ENCODE measurements at places on chromosomes 7 and 10.

DNA sequence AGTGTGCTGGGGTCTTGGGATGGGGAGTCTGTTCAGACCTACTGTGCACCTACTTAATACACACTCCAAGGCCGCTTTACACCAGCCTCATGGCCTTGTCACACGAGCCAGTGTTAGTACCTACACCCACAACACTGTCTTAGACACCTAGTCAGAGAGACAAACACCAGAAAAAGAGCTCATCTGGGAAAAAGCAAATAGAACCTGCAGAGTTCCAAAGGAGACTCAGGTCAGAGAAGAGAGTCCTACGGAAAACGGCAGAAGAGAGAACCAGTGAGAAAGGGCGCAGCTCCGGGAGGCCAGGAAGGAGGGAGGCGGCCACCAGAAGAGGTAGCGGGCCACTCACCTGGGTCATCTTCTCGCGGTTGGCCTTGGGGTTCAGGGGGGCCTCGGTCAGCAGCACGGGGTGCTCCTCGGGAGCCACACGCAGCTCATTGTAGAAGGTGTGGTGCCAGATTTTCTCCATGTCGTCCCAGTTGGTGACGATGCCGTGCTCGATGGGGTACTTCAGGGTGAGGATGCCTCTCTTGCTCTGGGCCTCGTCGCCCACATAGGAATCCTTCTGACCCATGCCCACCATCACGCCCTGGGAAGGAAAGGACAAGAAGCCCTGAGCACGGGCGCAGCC lies 105.3 kb upstream of the TNRC18 start:
- DNase-seq: no peak

GRCh38 chr10:108561649-108562048 lies 1361.7 kb downstream of the XPNPEP1 start:
- DNase-seq: no peak

- no peak for DNase-seq
Measured at GRCh38 chr7:135714534-135715009, 13.4 kb downstream of the SLC13A4 start.

DNA sequence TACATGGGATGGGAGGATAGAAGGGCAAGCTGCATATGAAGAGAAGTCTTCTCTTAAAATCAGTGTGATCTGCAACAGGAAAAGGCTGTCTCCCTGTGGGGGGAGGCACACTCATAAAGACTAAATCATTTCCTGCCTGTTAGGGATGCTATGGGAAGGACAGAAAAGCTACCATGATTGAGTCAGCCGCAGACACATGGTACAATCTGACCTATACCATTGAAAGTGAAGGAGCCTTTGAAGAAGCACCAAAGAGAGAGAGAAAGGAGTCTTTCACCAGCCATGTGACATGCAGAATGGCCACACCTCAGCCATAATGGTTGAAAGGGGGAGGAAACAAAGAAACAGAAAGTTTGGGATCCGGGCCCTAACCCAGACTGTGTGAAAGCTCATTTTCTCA lies 29.1 kb downstream of the NUDCD3 start:
- DNase-seq: no peak

- no peak for DNase-seq
Measured at GRCh38 chr10:34697351-34698247, 117.5 kb downstream of the PARD3 start.

GRCh38 chr7:139776486-139777132 lies 1.2 kb downstream of the HIPK2 start:
- no peak for DNase-seq

GRCh38 chr7:115831371-115831770 lies 199.2 kb downstream of the TFEC start:
- no peak for DNase-seq

- DNase-seq: no peak
Measured at GRCh38 chr7:132108563-132108962, 467.7 kb downstream of the PLXNA4 start.

DNA sequence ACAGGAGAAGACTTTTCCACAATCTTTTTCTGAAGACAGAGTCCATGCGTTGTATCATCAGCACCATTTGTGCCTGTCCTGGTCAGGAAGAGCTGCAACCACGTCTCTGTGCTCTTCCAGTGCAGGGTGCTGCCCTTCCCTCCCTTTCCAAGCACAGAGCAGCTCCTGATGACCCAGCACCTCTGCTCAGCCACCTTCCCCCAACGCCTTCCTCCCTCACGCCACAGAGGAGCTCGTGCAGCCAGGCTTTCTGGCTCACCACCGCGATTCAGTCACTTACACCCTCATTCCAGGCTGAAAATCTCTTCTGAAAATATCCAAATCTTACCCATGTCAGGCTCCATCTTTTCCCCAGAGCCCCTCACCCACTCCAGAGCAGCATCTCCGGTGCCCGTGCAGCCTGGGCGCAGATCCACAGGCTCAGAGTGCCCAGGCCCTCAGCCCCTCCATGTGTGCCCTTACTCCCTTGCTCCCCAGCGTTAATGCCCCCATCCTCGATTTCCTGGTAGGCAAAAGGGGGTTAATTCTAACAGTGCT lies 181.5 kb downstream of the DIP2C start:
- no peak for DNase-seq

DNA sequence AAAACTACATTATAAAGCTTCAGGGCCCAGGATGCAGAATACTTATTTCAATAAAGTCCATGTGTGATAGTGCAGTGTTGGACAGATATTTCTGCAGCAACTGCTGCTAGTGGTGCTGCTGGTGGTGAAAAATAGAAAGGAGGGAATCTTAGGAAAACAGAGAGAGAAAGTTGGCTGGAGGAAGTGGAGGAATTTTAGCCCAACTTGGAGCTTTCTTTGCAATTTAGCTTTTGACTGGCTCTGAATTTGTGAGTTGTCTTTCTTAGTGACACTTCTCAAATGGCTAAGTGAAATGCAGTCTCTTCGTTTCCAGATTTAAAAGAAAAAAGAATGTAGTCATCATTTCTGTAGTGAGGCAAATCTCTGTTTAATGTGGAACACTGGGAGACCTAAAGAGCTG lies 45.4 kb downstream of the GPR158 start:
- no peak for DNase-seq

DNA sequence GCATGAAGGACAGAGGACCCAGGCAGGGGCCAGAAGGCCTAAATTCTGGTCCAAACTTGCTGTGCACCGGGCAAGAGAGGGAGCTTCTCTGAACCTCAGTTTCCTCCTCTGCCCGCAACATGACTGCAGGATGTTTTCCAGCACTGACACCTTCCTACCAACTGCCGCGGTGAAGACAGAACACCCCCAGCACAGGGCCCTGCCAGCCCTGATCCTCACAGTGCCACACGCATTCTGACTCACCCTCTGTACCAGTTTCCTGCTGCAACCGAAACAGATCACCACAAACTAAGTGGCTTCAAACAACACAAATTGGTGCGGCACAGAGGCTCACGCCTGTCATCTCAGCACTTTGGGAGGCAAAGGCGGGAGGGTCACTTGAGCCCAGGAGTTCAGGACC lies 18.1 kb downstream of the MAD1L1 start:
- no peak for DNase-seq

DNA sequence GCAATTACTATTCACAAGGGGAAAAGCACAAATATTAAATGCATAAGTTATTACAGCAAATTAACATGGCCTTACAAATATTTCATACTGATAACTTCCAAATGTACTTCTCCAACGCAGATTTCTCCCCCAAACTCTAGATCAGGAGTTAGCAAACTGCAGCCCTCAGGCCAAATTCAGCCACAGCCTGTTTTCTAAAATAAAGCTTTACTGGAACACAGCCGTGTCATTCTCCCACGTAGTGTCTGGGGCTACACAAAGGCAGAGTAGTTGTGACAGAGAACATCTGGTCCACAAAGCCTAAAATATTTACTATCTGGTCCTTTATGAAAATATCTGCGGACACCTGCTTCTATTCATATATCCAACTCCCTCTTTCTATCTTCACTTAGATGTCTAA lies 151.8 kb upstream of the AHR start:
- DNase-seq: no peak

Data from stimulated activated CD8-positive, alpha-beta memory T cell treated with anti-CD3 and anti-CD28 coated beads, Interleukin-15, amount 100 ng/mL, for 24 hours (primary cell).